ENCODE measurements at places on chromosomes 16 and 17. TPM values are rescaled to one million over a fixed set of nuclear protein-coding genes. Genes with fewer than 3 reads are reported as not detected.

- H3K36me3 ChIP-seq = peaks cover 67% of the 10 kb centered on the region
- no peak overlapping the region for H3K4me3 ChIP-seq
- H3K27me3 ChIP-seq = no peaks in the 10 kb centered on the region
- no peak overlapping the region for H3K27ac ChIP-seq
Observed at GRCh38 chr17:7848739-7849129, 6.1 kb upstream of the TMEM88 start.

- no peak for DNase-seq
- H3K27ac ChIP-seq = no peak overlapping the region
- H3K4me3 ChIP-seq = no peak overlapping the region
- H3K4me1 ChIP-seq = peaks cover 2% of the 10 kb centered on the region
Observed at GRCh38 chr16:79613009-79613408, 12.5 kb upstream of the MAF start.

DNA sequence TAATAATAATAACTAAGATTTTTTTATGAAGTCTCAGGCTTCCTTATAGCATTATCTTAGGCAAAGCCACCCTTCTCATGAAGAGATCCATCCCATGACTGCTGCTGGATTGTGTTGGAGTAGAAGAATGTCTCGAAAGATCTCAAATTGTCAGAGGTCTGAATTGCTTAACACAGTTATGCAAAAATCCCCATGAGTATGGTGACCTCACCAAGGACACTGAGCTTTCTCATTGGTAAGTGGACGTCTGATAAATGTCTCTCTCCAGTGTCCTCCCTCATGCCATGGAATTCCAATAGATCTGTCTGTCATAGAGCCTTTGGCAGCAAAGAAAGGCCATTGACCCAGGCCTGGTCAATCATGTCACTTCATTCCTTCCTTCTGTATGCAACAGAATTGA is 264.5 kb downstream of the CDH11 start:
- H3K27ac ChIP-seq = no peak overlapping the region
- no peaks in the 10 kb centered on the region for H3K27me3 ChIP-seq
- H3K4me3 ChIP-seq = no peak overlapping the region

Gene PGP
- 10.3 TPM for total RNA-seq

Gene SRSF2
- total RNA-seq = 126 TPM

GRCh38 chr17:18959071-18959844 is 7.3 kb downstream of the SLC5A10 start:
- no peaks in the 10 kb centered on the region for H3K27me3 ChIP-seq
- no peaks in the 10 kb centered on the region for H3K36me3 ChIP-seq
- DNase-seq = no peak
- H3K27ac ChIP-seq = no peak overlapping the region
- H3K4me1 ChIP-seq = no peaks in the 10 kb centered on the region

DNA sequence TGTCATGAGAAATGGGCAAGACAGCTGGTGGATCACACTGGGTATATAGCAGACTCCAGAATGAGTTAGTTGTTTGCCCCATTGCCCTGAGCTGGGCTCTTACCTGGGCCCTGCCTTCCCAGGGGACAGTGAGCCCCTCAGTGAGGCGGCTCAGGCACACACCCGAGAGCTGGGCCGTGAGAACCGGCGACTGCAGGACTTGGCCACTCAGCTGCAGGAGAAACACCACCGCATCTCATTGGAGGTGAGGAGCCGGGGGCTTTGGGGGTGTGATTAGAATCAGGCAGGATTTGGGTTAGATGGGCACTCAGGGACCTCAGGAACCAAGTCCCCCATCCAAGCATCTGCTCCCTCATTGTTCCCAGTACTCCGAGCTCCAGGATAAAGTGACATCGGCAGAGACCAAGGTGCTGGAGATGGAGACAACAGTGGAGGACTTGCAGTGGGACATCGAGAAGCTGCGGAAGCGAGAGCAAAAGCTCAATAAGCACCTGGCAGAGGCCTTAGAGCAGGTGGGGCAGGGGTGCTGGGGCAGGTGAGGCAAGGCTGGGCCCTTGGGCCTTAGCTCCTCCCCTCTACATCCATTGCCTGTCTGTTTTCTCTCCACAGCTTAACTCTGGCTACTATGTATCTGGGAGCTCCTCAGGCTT is 2.8 kb downstream of the RNF40 start:
- H3K27ac ChIP-seq = no peak overlapping the region
- H3K4me1 ChIP-seq = peaks cover 32% of the 10 kb centered on the region
- no peak for DNase-seq
- no peak overlapping the region for H3K4me3 ChIP-seq
- H3K36me3 ChIP-seq = peaks cover 60% of the 10 kb centered on the region

Gene SNX20
- 1.8 TPM for total RNA-seq

DNA sequence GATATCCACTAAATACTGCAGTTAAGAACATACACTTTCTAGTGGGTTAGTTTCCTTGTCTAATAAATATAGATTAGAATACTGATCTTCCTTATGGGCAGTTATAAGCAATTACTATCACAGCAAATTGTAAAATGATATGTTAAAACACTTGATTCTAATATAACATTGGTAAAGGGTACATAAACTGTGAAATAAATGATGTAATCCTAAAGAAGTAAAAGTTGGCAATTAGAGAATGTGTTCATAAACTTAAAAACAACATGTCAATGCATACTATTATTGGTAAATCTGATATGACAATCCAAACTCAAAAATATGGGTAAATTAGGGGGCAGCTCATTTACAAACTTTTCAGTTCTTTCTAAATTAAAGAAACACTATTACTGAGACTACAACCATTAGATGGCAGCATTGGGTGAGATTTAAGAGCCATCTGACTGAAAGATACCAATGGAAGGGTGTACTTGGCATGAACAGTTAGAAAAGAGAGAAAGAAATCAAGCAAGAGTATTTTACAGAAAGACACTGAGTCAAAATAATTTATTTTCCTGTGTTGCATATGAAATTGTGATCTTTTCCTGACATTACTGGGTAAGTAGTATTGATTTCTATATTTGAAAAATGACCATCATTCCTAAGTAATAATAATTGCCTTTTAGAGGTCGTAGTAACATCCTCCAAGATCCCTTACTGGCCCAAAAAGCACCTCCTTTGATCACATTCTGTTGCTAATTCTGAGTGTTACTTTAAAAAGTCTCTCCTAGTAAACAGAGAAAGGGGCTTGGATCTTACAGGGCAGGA is 119.6 kb downstream of the SPAG9 start:
- H3K4me3 ChIP-seq = no peak overlapping the region

Gene NLGN2
- total RNA-seq = 6.8 TPM

GRCh38 chr16:56753410-56753809 is 23.5 kb downstream of the NUP93 start:
- no peaks in the 10 kb centered on the region for H3K36me3 ChIP-seq
- H3K27me3 ChIP-seq = no peaks in the 10 kb centered on the region
- no peak for DNase-seq
- peak overlapping the region; percentile 22 for H3K27ac ChIP-seq

GRCh38 chr17:79943347-79944241 is 92.1 kb downstream of the TBC1D16 start:
- no peak overlapping the region for H3K4me3 ChIP-seq
- no peak for DNase-seq
- no peaks in the 10 kb centered on the region for H3K4me1 ChIP-seq
- H3K36me3 ChIP-seq = peaks cover 8% of the 10 kb centered on the region

DNA sequence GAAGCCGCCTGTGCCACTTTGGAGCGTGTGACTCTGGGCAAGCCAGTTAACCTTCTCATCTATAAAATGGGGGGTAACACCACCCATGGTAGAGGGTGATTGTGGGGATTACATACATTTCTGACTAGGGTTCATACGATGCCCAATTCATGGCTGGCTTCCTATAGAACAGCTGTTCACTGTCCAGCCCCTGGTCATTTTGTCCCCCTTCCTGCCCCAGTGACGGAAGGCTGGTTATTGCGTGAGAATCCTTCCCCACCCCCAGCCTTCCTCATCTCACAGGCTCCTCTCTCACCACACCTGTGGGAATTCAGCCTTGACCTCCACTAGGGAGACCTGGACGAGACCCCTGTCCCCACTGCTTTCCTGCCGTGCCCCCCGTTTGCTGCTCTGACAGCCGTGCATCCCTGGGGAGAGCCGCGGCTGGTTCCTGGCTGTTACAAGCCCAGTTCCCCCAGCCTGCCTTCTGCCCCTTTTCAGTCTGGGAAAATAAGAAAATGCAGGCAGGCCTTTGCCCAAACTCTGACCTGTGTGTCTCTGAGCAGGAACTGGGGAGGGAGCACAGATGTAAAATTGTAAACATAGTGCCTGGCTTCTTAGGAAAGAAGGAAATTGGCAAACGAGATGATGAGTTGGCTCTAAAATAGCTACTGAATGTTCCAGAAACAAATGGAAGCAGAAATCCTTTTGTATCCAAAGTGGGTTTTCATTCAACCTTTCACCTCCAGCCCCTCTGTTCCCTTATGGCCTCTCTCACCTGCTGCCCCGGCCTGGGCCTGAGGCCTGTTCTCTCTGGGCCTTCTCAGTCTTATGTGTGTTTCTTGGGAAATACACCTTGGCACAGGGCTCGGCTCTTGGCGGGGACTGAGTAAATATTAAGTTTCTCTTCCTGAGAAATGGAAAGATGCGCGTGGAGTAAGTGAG is 67.3 kb downstream of the OR1D5 start:
- H3K27me3 ChIP-seq = no peaks in the 10 kb centered on the region
- peak; percentile 64 for DNase-seq
- H3K36me3 ChIP-seq = no peaks in the 10 kb centered on the region
- H3K27ac ChIP-seq = peak overlapping the region; percentile 49
- no peak overlapping the region for H3K4me3 ChIP-seq

DNA sequence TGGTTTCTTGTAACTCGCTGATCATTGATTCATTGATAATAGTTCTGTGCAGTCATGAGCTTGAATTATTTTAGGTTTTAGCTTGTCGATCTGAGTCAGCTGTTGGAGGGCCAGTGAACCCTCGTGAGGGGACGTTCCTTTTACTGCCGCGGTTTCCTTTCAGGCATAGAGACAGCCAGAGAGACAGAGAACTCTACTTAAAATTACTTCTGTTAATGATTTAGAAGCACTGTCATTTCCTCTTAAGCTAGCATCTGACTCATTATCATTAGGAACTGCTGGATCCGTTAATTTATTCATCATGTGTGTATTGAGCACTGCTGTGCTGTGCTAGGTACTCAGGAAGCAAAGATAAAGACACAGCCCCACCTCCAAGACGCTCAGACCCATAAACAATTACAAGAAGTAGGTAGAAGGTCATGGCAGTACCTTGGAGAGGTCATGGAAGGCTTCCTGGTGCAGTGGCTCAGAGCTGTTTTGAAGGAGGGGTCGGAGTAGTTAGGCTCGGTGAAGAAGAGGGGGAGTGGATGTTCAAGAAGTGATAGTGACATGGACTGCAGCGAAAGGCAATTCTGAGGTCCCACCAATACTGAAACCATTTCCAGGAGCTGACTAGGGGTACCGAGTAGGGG is 3.3 kb downstream of the PGS1 start:
- H3K4me1 ChIP-seq = peaks cover 56% of the 10 kb centered on the region
- H3K36me3 ChIP-seq = no peaks in the 10 kb centered on the region
- H3K4me3 ChIP-seq = no peak overlapping the region
- no peaks in the 10 kb centered on the region for H3K27me3 ChIP-seq
- H3K27ac ChIP-seq = peak overlapping the region; percentile 63

GRCh38 chr17:2337544-2338314 is 428 bp downstream of the SGSM2 start:
- H3K27ac ChIP-seq = peak overlapping the region; percentile 97
- H3K4me1 ChIP-seq = peaks cover 33% of the 10 kb centered on the region
- DNase-seq = peak; percentile 83

Gene GDPD3
- total RNA-seq = 3.3 TPM

Gene LHX1
- total RNA-seq = not detected

GRCh38 chr16:67528222-67528869 is at the start of gene RIPOR1:
TSS of gene RIPOR1 (plus strand) at chr16:67528829. CDS start at chr16:67538447, 9,618 bp downstream.
- no peaks in the 10 kb centered on the region for H3K36me3 ChIP-seq
- no peaks in the 10 kb centered on the region for H3K27me3 ChIP-seq
- peaks cover 24% of the 10 kb centered on the region for H3K4me1 ChIP-seq

DNA sequence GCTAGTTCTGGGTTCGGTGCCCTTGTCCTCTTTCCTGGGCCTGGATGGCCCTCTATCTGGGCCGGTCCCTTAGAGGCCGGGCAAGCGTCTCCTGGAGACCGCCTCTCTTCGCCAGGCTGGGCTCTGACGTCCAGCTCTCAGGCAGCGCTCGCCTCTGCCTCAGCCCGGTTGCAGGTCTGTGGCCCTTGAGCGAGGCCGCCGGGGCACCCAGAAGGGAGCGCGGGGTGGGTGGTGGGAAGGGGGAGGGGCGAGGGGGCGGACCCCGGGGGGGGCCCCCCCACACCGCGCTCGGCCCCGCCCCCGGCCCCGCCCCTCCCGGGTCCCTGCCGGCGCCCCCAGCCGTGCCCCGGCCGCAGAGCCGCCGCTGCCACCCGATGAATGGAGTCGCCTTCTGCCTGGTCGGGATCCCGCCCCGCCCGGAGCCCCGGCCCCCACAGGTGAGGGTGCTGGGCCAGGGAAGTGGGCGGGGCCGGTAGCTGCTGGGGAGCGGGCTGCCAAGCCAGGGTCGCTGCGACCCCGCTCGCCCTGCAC is at the start of gene ARHGAP23:
ARHGAP23 (plus strand) TSS at position 353 of the 531 bp plus-strand sequence; CDS start at position 375, 22 bp downstream.
- no peaks in the 10 kb centered on the region for H3K27me3 ChIP-seq
- H3K36me3 ChIP-seq = no peaks in the 10 kb centered on the region

DNA sequence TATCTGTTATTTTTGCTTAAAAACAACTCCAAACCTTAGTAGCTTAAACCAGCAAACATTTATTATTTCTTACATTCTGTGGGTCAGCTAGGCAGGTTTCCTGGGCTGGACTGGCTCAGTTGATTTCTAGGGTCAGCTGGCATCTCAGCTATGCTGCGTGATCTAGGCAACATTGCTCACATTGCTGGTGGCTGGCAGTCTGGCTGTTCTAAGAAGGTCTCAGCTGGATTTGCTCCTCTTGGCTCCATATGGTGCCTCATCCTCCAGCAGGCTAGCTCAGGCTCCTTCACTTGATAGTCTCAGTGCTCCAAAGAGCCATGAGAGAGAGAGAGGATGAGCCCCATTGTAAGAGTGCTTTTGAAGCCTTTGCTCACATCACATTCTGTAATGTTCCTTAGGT is 470.6 kb upstream of the CDH5 start:
- no peaks in the 10 kb centered on the region for H3K4me1 ChIP-seq
- no peaks in the 10 kb centered on the region for H3K27me3 ChIP-seq
- H3K4me3 ChIP-seq = no peak overlapping the region
- H3K27ac ChIP-seq = no peak overlapping the region
- no peak for DNase-seq
- H3K36me3 ChIP-seq = no peaks in the 10 kb centered on the region

DNA sequence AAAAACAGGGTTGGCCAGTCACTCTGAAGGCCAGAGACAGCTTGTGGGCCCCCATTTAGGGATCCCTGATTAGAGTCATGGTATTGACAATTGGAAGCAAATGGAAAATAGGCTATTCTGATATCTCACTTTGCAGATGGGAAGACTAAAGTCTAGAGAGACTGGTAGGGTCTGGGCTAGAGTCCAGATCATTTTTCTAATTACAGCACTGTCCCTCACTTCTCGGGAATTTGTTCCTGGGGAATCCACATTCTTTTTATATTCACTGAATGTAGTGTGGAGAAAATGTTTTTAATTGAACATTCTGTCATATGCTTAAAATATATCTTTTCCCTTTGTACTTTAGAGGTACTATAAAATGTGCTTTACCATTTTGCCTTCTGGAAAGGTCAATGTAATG is 1.1 kb downstream of the KATNIP start:
- peak overlapping the region; percentile 83 for H3K27ac ChIP-seq
- H3K36me3 ChIP-seq = no peaks in the 10 kb centered on the region
- DNase-seq = no peak
- H3K4me1 ChIP-seq = peaks cover 38% of the 10 kb centered on the region
- H3K27me3 ChIP-seq = no peaks in the 10 kb centered on the region
